IgD-negative memory B cell (primary cell): ENCODE measurements at places on chromosomes 11 and 22. TPM values are rescaled to one million over a fixed set of nuclear protein-coding genes. Genes with fewer than 3 reads are reported as not detected.

The LMO2 gene
- polyA plus RNA-seq: 11.4 TPM

The PRG2 gene
- polyA plus RNA-seq: not detected

The MUC5B gene
- not detected for polyA plus RNA-seq

The OR4C15 gene
- polyA plus RNA-seq: not detected

The TSSK2 gene
- polyA plus RNA-seq: not detected

The PATL1 gene
- polyA plus RNA-seq: 6.0 TPM

The KLHL35 gene
- polyA plus RNA-seq: 0.48 TPM

The ANGPTL5 gene
- not detected for polyA plus RNA-seq

The PACSIN3 gene
- not detected for polyA plus RNA-seq

The YPEL1 gene
- polyA plus RNA-seq: 16.8 TPM

The OR2D3 gene
- not detected for polyA plus RNA-seq

The PRDM10 gene
- polyA plus RNA-seq: 3.7 TPM

The GAB2 gene
- polyA plus RNA-seq: 4.2 TPM

The HPX gene
- polyA plus RNA-seq: 0.46 TPM

The PRR5 gene
- 40.3 TPM for polyA plus RNA-seq

The SPDYC gene
- not detected for polyA plus RNA-seq

The MFRP gene
- polyA plus RNA-seq: not detected

The KRTAP5-2 gene
- polyA plus RNA-seq: not detected

The C11orf97 gene
- polyA plus RNA-seq: not detected

The INSC gene
- polyA plus RNA-seq: 0.31 TPM

The GSTT2 gene
- polyA plus RNA-seq: not detected

The OR4X1 gene
- polyA plus RNA-seq: not detected

The NECTIN1 gene
- 0.11 TPM for polyA plus RNA-seq

The SLC43A1 gene
- polyA plus RNA-seq: 7.2 TPM

The CSTPP1 gene
- polyA plus RNA-seq: 17.5 TPM

The HORMAD2 gene
- not detected for polyA plus RNA-seq

The APLNR gene
- not detected for polyA plus RNA-seq

The DCDC1 gene
- polyA plus RNA-seq: not detected

The CASP5 gene
- polyA plus RNA-seq: 0.45 TPM

The RASSF7 gene
- polyA plus RNA-seq: 42.0 TPM

The C11orf71 gene
- polyA plus RNA-seq: 9.0 TPM

The FERMT3 gene
- 149 TPM for polyA plus RNA-seq

The OR1S1 gene
- polyA plus RNA-seq: not detected

The MUC5AC gene
- not detected for polyA plus RNA-seq

The FREY1 gene
- polyA plus RNA-seq: not detected

The C11orf16 gene
- polyA plus RNA-seq: not detected

The BDNF gene
- polyA plus RNA-seq: not detected

The H19 gene
- polyA plus RNA-seq: not detected

The APOBEC3C gene
- 268 TPM for polyA plus RNA-seq

The VWCE gene
- polyA plus RNA-seq: 0.84 TPM

The MUC2 gene
- not detected for polyA plus RNA-seq

The RAG2 gene
- not detected for polyA plus RNA-seq

The NAV2 gene
- 0.19 TPM for polyA plus RNA-seq

The RFPL1 gene
- not detected for polyA plus RNA-seq

The MOGAT2 gene
- not detected for polyA plus RNA-seq

The IGLL5 gene
- polyA plus RNA-seq: 195 TPM

The KCTD14 gene
- 0.30 TPM for polyA plus RNA-seq

The NCAM1 gene
- not detected for polyA plus RNA-seq

The MUC6 gene
- polyA plus RNA-seq: not detected

The MMP27 gene
- polyA plus RNA-seq: not detected

The OR8D1 gene
- not detected for polyA plus RNA-seq
